ENCODE measurements at places on chromosomes 16 and 17. TPM values are rescaled to one million over a fixed set of nuclear protein-coding genes. Genes with fewer than 3 reads are reported as not detected.

- DNase-seq, result no peak
Measured at GRCh38 chr16:67654403-67654911, 5.6 kb downstream of the ACD start.

- DNase-seq, result no peak
Measured at GRCh38 chr17:57774872-57775271, 29.8 kb upstream of the CCDC182 start.

GRCh38 chr17:73697872-73698271 lies 53.6 kb upstream of the SDK2 start:
- no peak for DNase-seq

DNA sequence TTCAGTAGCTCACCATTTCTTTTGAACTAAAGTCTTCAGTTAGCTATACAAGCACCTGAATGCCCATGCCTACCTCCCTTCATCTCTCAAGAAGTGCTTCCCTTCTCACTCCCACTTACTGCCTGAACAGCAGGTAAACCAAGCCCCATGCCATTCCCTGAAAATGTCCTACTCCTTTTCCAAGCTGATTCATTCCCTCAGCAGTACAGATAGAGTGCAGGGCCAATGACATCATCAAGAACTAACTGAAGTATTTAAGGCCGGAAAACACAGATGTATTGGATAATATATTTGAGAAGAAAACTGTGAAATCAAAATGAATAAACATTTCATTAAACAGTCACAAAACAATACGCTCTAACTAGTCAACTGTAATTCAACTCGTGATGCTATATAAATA lies 478.8 kb upstream of the CDH11 start:
- no peak for DNase-seq

DNA sequence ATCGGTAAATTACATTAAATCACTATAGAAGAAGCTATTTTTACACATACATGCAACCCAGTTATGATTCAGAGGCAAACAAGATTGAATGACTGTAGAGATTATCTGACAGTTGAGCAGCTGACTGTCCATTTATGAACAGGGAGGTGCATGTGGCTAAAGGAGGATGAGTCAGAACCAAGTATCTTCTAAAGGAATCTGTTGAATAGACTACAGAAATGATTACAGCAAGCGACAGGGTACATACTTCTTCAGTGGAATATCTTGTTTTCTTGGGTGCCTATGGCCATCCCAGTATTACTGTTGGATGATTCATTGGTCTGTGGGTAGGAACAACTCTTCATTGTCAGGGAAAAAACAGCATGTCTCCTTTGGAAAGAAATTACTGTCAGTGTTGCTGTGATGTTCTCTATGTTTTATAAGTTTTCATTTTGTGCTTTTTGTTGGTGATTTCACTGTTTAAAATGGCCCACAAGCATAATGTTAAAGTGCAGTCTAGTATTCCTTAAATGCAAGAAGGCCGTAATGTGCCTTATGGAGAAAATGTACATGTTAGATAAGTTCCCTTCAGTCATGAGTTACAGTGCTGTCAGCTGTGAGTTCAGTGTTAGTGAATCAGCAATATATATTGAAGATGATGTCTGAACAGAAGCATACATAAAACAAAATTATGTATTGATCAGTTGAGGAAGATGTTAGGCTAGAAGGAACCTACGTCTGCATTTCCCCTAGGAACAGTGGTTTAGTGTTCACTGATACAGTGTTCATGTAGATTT lies 27.0 kb downstream of the CBFB start:
- DNase-seq, result peak; percentile 76

Gene PRR29
- total RNA-seq, result 0.14 TPM

Gene ALOX12B
- total RNA-seq, result 0.35 TPM

DNA sequence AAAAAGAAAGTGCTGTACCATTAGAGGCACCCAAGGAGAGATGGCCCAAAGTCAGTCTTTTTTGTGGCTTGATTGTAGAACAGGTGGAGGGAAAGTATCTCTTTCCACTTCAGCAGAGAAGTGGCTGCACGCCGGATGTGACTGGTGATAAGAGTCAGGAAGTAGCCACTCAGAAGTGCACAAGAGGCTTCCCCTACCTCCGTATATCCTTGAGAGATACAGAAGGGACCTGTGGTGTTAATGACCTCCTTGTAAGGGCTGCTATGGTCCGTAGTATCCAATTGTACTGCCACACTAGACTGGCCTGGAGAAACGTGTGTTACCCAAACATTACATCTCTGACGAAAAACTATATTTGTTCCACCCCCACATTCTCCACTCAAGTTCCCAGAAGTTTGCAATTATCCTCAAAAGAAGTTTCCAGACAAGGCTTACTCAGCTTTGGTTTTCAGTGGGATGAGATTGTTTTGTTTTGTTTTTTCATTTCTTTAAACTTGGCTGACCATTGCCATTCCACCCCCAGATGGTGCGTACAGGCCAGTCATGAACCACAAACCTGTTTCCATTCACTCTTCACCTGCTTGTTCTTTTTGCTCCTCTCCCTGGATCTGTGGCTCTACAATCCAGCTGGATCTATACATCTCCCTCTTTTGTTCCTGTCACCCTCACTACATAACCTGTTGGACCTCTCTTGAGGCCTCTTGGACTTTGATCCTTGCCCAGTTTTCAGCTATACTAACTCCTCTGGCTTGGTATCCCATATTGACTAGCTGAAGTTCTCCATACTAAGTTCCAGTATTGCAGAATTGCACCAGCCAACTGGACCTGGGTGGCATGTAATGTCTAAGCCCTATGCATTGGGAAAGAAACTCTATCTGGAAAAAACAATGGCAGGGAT lies 20.7 kb upstream of the MED13 start:
- DNase-seq, result no peak

- DNase-seq, result no peak
Measured at GRCh38 chr17:12085076-12085949, 64.6 kb downstream of the MAP2K4 start.

DNA sequence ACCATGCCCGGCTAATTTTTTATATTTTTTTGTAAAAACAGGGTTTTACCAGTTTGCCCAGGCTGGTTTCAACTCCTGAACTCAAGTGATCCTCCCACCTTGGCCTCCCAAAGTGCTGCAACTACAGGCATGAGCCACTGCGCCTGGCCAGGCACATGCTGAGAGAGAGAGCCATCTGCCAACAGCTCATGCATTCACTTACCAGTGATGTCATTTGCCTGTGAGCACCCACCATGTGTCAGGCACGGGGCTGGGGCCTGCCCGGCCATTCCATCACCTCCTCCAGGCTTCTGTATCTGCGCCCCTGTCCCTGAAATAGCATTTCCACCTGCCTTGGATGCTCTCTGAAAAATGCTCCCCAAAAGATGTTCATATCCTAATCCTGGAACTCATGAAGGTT lies 43.6 kb upstream of the PEMT start:
- DNase-seq, result no peak

Gene FBXO39
- not detected for total RNA-seq

DNA sequence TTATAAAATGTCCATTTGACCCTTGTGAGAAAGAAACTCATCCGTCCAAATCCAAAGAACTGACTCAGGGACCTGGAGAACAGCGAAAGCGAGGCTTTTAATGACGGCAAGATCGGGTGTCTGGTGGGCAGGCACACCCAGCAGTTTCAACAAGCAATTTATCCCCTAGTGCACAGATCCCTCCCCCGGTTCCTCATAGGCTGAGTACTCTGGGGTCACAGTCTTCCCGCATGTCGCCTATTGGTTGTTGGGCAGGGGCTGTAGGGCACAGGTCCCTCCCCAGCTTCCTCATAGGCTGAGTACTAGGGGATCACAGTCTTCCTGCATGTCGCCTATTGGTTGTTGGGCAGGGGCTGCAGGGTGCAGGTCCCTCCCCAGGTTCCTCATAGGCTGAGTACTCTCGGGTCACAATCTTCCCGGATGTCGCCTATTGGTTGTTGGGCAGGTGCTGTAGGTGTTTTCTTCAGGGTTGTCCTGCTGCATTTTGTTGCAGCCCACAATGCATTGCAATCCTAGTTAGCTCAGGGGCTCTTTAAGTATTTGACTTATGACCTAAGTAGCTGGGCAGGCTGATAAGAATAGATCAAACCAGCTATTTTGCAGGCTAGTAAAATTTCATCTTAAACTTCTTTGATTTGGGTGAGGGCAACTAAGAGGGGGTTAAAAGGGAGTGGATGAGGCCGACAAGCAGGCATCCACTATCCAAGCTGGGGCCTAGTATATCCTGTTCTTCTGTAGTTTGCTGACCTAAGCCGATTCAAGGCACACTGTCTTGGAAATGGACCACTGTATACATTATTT lies 3.6 kb upstream of the UTS2R start:
- DNase-seq, result no peak

- no peak for DNase-seq
Measured at GRCh38 chr16:88999457-89000206, 22.6 kb upstream of the CBFA2T3 start.
